Stimulated activated CD8-positive, alpha-beta memory T cell treated with anti-CD3 and anti-CD28 coated beads, Interleukin-15, amount 100 ng/mL, for 4 hours (primary cell): ENCODE measurements at places on chromosomes 7 and 10.

- no peak for DNase-seq
These were observed 33.0 kb downstream of the OR6V1 start for GRCh38 chr7:143085109-143085508.

GRCh38 chr7:16916738-16917137 lies 35.0 kb upstream of the AGR3 start:
- DNase-seq, result no peak

- no peak for DNase-seq
These were observed 7.9 kb upstream of the MYL7 start for GRCh38 chr7:44148961-44149536.

DNA sequence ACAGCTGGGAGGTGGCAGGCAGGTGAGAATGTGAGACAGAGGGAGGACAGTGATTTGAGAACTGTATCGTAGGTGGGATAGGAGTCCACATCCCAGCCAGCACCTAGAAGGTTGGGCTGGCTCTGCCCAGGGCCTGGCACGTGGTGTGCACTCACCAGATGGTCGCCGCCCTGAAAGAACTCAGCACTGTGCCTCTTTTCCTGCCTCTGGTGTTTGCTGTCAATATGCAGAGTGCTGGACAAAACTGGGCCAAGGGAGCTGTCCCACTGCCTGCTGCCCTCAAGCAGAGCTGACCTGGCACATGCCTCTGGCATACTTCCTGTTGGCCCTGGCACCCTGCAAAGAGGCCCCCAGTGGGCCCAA lies 36.8 kb downstream of the CHST3 start:
- no peak for DNase-seq

DNA sequence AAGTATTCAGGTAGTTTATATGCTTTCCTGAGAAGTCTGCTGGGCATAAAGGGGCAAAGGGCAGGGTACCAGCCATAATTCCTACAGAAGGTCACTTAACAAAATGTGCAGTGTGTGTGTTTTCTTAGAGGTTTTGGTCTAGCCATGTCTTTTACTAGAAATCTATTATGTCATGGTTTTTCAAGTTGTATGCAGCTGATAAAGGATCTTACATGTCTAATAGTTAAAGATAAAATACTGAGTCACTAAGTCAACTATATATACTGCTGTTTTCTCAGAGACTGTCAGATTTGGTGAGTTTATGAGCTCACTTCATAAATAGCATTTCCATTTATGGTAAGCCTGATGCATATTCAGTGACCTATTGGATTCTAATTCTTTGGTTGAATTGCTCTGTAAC lies 7.7 kb downstream of the CASP2 start:
- DNase-seq, result no peak
